ENCODE measurements at places on chromosomes 4 and X.

GRCh38 chrX:122504026-122504425 is 680.1 kb upstream of the GRIA3 start:
- no peak for DNase-seq

DNA sequence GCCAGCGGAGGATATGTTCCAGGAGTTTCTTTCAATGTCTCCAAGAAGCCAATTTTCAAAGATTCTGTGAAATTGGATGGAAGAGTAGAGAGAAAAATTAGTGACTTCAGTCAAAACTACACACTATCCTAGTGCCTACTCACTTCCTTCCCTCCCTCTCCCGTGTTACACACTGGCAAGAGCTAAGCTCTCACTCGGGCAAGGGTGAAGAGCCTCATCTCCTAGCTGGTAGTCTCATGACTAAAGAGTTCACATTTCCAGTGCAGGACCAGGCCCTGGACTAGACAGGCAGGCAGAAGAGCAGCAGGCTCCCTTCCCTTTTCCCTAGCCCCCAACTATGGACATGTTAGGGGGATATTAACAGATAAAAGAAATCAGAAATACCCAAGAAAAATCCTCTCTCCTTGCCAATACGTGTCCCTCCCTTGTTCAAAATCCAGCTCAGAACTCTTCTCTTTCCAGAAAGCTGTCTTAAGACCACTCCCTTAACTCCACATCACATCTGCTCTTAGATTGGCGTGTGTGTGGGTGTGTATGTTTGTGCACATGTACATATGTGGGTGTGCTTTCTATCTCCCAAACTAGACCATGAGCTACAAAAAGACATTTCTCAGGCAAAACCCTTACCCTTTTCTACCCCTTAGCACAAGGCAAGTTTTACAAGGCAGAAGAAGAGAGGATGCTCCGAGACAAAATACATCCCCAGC is 29.9 kb downstream of the ZDHHC9 start:
- no peak for DNase-seq

- no peak for DNase-seq
Measured at GRCh38 chrX:151169783-151170182, 6.6 kb upstream of the GPR50 start.

DNA sequence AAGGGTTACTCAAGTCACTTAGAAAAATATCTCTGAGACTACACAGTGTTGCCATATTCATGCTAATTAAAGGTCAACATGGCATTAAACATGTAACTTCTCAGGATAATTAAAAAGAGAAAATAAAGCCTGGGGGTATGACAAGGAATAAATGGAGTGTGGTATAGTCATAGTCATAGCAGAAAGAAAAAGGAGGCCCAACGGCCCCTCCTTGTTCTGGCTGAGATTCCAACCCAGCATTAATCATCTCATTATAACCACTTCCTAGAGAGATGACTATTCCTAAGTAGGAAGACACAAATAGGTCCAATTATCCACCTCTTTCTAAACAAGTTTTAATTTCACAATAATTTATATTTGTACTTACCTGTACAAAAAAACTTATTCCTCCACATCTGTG is 778.4 kb upstream of the AADAT start:
- DNase-seq = no peak

GRCh38 chr4:118927974-118928373 is 39.3 kb downstream of the SYNPO2 start:
- DNase-seq = no peak

DNA sequence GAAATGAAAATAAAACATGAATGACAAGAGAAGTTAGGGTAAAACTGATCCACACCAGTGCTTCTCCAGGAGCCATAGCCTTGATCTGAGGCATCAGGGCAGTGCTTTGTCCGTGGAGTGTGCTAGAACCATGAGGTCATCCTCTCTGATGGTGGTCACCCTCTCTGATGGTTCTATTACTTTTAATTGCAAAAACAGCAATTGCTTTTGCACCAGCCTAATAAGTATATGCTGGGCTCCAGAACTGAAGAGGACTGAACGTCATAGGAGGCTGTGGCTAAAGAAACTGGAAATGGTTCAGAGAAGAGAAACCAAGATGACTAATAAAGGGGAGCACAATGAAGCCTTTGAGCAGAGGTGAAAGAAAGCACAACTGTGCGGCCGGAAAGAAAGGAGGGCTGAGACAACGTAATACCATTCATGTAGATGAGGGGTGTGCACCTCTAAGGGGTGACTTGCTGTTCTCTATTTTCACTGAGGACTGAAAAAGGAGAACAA is 17.0 kb upstream of the TMEM154 start:
- DNase-seq = no peak
